ENCODE measurements at places on chromosomes 3 and 15. TPM values are rescaled to one million over a fixed set of nuclear protein-coding genes. Genes with fewer than 3 reads are reported as not detected.

- no peak for DNase-seq
Observed at GRCh38 chr15:29448320-29448719, 178.7 kb upstream of the NSMCE3 start.

DNA sequence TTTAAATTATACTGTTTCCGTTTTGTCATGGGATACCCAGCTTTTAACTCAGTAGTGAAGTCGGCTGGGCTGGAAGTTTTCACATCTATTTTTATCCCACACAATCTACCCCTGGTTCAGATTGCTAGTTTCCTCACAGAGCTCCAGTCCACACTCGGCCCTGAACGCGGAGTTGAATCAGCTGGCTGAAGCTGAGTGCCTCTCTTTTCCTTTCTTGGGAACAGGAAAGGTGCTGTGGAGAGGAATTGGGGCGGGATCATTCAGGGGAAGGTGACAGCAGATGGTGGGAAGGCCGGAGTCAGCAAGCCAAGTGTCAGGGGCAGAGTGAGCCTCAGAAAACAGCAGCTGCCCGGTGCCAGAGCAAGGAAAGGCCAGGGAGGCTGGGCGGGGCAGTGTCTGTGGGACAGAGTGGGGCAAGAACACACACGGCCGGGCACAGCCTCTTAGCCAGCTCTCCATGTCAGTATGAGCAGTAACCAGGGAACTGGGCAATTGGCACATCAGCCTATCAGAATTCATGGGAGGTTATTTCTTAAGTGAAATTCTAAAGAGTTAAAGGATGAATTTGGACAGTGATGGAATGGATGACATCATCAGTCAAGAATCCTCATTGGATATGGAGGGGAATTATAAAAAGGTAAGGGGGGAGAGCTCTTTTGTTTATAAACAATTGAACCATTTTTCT lies 135.7 kb upstream of the IL12A start:
- DNase-seq: peak; percentile 35

DNA sequence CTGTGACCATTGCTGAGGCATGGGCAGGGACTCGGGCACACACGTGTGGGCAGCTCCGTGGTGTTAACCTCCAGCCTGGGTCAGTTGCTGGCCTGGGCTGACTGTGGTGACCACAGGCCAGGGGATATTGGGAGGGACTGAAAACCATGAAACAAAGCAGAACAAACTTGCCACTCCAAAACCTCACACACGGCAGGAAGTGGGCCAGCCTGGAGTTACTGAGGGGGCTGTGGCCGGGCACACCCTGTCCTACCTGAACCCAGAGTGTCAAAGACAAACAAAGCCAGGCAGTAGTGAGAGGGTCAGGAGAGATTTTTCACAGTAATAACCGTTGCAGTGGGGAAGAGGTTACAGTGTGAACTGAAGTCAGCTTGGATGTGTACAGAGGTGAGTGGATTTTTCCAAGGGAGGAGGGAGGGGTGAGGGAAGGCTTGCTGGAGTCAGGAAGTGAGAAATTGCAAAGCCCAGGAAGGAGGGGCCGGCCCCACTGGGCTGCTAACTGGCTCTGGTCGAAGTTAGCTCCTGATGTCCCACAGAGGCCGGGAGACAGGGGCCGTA lies 40.0 kb upstream of the ATP10A start:
- no peak for DNase-seq

DNA sequence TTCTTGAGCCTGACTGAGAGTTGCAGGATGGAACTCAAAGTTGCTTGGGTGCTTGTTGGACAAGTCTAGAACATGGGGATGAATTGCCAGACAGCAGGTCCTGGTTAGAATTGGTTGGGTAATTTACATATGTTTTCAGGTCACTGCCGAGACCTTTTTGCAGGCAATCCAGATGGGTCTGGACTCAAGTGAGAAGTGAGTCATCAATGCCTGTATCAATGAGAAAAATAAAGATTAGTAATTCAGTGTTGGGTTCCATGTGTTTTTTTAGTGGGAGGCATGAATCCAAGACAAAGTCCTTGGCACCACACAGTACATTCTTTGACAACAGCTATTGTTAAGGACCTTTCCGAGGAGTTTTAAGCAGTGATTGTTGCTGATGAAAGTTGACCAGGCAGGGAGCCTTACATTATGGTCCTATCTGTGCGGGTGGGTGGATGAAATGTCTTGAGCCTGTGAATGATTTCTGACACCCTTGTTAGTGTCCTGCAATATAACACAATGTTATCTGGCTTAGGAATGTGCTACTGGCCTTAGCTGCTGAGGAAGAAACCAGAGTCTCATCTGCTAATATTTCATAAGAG lies 77.7 kb downstream of the CRYGS start:
- no peak for DNase-seq

DNA sequence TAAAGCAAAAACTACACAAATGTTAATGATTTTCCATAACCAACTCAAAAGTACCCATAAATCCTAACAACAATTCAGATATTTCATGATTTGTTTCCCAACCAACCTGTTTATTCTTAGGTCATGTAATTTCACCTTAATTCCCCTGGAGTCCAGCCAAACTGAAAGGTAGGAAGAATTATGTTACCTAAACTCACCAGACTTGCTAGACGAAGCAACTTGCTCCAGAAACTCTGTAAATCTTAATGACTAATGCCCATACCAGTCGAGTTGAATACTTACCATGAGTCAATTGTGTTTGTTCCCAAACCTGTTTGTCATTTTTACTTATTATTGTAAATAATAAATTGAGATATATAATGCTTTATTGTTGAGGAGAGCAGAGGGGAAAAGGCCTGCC lies 1030.0 kb downstream of the TBL1XR1 start:
- no peak for DNase-seq

DNA sequence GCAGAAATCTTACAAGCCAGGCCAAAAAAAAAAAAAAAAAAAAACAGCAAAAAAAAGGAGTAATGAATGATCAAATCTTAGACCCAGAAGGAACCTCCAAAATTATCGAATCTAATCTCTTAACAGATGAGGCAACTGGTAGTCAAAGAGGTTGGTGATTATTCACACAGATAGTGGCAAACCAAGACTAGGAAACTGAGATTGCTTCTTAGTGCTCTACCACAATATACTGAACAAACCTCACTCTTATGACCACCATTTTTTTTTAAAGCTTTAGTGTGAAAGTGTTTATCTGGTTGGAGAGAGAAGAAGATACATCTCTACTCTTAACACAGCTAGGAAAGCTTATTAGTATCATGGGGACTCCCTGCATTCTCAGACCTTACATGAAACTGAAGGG lies 17.3 kb downstream of the ATOSA start:
- no peak for DNase-seq

- no peak for DNase-seq
Observed at GRCh38 chr3:16290827-16291196, 25.8 kb downstream of the OXNAD1 start.

- no peak for DNase-seq
Observed at GRCh38 chr3:106208251-106208650, 339.4 kb upstream of the CBLB start.

GRCh38 chr3:129046732-129047552 lies 13.6 kb upstream of the GP9 start:
- no peak for DNase-seq

The C3orf20 gene
- 0.08 TPM for polyA plus RNA-seq

The MYZAP gene
- 11.3 TPM for polyA plus RNA-seq

The NR2E3 gene
- polyA plus RNA-seq: 0.04 TPM

The CHRD gene
- 3.1 TPM for polyA plus RNA-seq

The SNTN gene
- polyA plus RNA-seq: 0.17 TPM

The MED12L gene
- 0.20 TPM for polyA plus RNA-seq

The CD276 gene
- 38.7 TPM for polyA plus RNA-seq

All from ovary (tissue), 10 donors.